NCI-H526 (cell line): ENCODE measurements at places on chromosomes 2 and 18.

DNA sequence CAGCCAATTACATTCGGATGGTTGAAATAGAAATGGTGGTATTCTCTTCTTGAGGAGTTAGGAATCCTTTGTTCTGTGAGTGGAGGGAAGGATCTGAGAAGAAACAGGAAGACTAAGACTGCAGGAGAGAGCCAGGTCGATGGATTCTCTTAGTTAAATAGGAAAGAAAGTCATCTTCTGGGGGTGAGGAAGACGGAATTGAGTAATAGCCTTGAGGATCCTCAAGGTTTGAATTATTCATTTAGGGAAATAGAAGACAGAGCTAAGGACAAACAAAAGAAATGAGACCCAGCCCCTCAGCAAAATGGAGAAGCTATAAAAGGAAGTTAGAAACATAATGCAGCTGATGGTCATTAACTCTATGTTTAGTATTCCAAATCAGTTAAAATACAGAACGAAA lies 1.8 kb downstream of the LAPTM4A start:
- DNase-seq = no peak

GRCh38 chr2:192749611-192750200 lies 555.0 kb upstream of the TMEFF2 start:
- no peak for DNase-seq

DNA sequence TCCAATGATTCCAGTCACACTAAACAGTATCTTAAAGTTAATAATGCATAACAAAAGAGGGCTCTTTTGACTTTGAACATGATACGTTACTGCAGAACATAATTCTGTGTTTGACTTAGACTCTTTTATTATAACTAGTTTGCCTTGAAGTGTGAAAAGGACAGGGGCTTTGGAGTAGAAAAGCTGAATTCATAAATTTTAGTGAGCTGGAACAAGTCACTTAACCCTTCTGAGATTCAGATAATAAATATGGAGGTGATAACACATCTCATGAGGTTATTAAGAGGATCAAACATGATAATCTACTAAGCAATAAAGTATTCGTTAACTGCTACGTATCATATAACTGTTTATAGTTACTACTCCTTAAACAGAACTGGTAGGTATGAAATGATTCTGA lies 44.7 kb upstream of the FLACC1 start:
- DNase-seq = peak; percentile 26

- no peak for DNase-seq
These were observed 373.6 kb upstream of the TRIB2 start for GRCh38 chr2:12343141-12343540.

- no peak for DNase-seq
These were observed 4.5 kb downstream of the OLA1 start for GRCh38 chr2:174243812-174244211.

DNA sequence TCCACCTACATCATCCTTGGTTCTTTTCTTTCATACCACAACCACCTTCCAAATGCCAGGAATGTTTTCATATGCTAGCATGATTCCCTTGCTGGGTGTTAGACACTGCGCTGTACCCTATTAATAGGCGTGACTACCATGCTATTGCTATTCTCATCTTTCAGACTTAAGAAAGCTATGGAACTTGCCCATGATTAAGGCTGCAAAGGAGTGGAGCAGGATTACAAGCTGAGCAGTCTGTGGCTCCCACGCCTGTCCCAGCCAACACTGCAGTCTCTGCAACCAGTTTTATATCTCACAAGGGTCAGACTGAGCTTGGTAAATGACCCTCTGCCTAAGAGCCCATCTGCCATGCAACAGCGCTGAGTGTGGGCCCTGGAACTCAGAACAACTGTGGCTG lies 285.7 kb upstream of the POU3F3 start:
- DNase-seq = no peak

DNA sequence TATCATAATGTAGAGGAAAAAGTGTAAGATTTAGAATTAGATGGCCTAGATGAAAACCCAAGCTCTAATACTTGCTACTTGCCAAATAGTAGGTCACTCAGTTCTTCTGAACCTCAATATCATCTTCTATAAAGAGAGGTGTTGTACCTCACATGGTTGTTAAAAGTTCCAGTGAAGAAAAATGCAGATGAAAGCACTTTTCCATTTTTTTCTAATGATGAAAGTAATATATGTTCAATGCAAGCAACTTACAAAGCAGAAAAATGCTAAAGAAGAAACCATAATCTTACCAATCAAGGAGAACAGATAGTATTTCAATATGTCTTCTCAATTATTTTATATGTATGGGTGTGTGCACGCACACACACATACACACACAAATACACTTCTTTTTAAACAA lies 52.7 kb upstream of the TMEM17 start:
- no peak for DNase-seq

DNA sequence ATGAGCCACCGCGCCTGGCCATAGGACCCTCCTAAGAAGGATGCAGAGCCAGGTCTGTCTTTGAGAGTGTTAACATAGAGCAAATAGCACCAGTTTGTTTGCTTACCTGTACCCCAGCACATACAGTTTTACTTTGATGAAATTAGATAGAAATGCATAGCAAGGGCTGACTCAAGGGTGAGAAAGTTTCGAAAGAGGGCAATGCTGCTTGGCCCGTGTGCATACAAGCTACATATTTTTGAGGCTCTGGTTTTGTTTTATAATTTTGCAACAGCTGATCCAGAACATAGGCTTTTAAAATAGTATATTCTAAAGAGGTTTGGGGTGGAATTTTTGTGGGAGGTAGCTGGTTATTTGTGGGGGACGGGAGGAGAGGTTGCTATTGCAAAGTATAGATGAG lies 151.7 kb downstream of the MCFD2 start:
- DNase-seq = no peak

DNA sequence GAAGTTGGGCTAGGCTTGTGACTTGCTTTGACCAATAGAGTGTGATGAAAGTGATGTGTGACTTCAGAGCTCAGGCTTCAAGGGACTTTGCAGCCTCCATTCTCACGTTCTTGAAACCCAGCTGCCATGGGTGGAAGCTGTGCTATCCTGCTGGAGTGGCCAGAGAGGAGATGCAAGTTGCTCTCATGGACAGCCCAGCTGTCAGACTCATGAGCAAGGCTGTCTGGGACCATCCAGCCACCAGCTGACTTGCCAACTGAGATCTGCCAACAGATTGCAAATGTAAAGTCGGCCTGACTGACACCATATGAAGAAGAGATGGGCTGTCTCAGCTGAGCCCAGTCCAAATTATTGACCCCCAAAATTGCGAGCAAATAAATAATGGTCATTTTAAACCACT lies 226.4 kb upstream of the CXCR4 start:
- no peak for DNase-seq

- no peak for DNase-seq
These were observed 61.3 kb downstream of the UBE2E3 start for GRCh38 chr2:181041661-181042060.

GRCh38 chr18:62066102-62066818 lies 120.6 kb downstream of the PIGN start:
- DNase-seq = no peak

GRCh38 chr2:232476791-232477190 lies 10.8 kb downstream of the ECEL1 start:
- no peak for DNase-seq

DNA sequence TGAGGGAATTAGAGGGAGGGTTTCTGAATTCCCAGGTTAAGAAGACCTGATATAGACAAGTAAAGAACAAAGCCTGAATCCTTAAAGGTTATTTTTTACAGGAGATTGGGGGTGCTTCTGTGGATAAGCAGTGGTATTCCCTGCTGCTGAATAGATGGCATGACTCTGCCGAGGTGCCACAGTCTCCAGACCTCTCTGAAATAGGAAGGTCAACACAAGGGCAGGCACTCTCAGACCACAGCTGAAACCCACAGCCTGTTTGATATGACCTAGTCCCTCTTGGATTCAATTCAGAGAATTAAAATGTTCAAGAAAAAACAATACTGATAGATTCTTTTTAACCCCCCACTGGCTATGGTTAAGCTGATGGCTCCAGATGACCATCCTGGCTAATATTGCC lies 259.3 kb downstream of the PTGR3 start:
- DNase-seq = no peak

DNA sequence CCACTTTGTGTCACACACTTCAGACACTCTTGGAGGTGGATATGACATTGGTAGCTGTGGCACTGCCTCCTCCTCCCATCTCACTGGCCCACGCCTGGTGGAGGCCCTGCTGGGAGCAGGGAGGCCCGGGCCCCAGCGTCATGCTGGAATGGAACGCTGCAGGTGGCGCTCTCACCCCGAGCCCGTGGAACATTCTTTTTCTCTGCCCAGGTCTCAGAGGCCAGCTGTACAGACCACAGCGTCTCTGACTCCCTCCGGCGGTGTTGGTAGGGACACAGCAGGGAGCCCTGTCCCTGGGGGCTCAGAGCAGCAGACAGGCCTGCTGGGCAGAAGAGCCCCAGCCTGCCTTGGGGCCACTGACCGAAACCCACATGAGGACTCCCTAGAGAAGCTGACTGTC lies 218.1 kb downstream of the TWIST2 start:
- DNase-seq = no peak
